ENCODE measurements at places on chromosomes 7 and 10.

GRCh38 chr10:74263996-74264395 lies 113.0 kb downstream of the ADK start:
- no peak for DNase-seq

DNA sequence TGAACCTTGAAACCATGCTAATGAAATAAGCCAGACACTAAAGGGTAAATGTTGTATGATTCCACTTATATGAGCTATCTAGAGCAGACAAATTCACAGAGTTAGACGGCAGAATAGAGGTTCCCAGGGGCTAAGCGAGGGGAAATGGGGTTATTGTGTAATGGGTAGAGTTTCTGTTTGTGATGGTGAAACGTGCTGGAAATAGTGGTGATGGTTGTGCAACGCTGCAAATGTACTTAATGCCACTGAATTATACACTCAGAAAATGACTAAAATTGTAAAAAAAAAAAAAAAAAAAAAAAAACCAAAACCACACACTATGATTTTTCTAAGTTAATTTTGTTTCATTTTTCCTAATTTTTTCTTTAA lies 30.0 kb downstream of the SFXN4 start:
- no peak for DNase-seq

- DNase-seq: no peak
Observed at GRCh38 chr10:65496541-65496940, 1429.3 kb upstream of the LRRTM3 start.

DNA sequence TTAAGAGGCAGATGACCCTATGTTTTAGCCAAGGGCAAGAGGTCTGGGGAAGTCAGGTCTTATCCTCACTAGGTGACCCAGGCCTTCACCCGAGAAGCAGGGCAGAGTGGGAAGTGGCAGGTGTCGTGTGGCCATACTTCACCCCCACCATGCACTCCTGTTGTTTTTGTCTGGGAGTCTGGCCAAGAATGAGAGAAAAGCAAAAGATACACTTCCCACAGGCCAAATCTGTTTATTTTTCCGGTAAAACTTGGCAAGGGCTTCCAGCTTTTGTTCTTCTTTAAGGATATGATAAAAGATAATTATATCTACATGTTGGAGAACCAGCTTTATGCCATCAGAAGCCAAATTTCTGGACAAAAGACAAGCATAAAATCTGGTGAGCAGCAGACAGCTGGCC lies 137.4 kb upstream of the CDC14C start:
- DNase-seq: no peak

DNA sequence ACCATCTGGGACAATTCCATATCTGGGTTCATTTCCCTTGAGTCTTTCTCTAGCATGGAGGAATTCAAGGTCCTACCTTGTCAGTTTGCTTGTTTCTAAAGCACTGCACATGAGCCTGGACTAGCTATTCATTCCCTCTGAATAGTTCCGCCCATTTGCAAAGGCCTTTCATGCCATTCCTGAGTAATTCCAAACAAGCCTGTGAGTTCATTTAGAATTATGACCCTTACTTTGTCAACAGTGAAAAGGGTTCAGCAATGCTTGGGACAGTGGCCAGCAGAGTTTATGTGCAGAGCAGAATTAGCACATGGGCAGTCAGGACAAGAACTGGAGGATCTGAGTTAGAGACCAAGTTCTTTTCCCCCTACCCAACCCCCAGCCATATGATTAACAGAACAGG lies 27.9 kb upstream of the CRTAC1 start:
- no peak for DNase-seq

DNA sequence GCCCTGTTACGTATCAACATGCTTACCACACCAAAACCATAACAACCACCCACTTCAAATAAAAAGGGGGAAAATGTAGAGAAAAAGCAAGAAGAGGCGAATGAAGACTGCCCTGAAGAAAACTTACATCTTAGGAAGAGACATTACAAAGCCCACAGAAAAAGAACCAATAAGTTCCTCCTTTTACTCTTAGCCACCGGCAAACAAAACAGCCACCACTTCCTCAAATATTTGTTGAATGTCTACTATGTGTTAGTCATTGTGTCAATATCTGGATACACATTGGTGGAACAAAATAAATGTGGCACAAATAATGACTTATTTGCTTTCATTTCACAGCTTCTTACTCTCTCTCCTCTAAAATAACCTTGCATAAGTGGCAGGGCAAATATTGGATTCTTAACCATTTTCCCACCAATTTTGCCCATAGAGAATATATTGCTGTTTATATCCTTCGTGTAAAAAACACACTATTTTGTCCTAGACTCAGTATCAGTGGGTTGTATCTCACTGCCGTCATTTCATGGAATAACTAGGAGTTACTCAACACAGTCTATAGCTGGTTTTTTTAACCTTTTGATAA lies 106.8 kb downstream of the ANK3 start:
- DNase-seq: no peak

DNA sequence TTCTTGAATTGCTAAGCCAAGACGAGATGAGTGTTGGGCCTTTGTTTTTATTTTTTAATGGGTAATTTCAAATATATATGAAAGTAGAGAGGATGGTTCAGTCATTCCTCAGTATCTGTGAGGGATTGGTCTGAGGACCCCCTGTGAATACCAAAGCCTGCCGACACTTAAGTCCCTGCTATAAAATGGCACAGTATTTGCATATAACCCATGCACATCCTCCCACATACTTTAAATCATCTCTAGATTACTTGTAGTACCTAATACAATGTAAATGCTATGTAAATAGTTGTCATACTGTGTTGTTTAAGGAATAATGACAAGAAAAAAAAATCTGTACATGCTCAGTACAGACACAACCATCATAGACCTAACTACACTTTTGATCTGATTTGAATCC lies 73.4 kb downstream of the NOD1 start:
- no peak for DNase-seq

- no peak for DNase-seq
Observed at GRCh38 chr7:30041526-30042269, 13.5 kb downstream of the PLEKHA8 start.

- DNase-seq: no peak
Observed at GRCh38 chr7:27248911-27249723, 6.5 kb downstream of the EVX1 start.

Measured in stimulated activated CD4-positive, alpha-beta T cell treated with anti-CD3 and anti-CD28 coated beads, Interleukin-1b, Interleukin-23, amount 100 ng/mL, for 24 hours (primary cell).